ENCODE measurements at places on chromosomes 11 and 22.

GRCh38 chr11:18063125-18063524 is 17.1 kb upstream of the TPH1 start:
- DNase-seq: no peak

DNA sequence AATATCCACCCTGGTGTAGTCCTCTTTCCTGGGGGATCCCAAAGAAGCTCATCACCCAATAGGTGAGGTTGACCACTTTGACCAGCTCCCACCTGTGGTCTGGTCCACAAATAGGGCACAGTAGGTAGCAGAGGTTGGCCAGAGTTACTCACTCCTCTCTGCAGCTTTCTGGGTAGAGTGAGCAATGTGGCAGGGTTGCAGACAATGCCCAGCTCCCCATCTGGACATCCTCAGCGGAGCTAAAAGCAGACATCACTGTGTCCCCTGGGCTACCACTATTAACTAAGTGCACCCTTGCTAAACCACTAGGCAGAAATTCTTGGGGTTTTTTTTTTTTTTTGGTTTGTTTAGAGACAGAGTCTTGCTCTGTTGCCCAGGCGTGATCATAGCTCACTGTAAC is 48.4 kb upstream of the TP53I11 start:
- no peak for DNase-seq

GRCh38 chr22:46454504-46455269 is 82.7 kb downstream of the CELSR1 start:
- DNase-seq: no peak

- DNase-seq: peak; percentile 79
Measured at GRCh38 chr11:96307776-96308140, 35.2 kb downstream of the MAML2 start.

DNA sequence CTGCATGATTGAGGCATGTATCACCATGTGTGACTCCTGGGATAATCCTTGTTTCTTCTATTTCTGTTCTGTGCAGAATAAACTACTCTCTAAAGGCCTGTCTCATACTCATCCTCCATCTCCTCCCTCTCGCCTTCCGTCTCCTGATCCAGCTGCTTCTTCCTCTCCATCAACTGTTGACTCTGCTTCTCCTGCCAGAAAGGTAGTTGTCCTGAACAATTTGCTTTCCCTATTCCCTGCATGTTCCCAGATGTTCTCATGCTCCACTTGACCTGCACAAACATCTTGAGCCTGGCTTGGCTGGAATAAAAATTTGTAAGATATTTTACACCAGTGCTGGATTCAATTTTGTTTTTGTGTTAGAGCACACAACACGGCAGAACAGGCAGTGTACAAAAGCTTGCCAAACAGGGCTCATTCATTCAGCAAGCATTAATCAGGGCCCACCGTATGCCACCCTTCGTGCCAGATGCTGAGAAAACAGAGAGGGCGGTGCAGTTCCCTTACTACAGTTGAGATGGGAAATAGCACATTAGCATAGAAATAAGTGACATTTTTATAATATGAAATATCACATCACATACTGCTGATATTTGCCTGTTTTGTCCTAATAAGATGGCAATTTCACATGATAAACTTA is 133.3 kb upstream of the PARVA start:
- no peak for DNase-seq

GRCh38 chr11:74818283-74818946 is 69.8 kb downstream of the RNF169 start:
- DNase-seq: no peak

DNA sequence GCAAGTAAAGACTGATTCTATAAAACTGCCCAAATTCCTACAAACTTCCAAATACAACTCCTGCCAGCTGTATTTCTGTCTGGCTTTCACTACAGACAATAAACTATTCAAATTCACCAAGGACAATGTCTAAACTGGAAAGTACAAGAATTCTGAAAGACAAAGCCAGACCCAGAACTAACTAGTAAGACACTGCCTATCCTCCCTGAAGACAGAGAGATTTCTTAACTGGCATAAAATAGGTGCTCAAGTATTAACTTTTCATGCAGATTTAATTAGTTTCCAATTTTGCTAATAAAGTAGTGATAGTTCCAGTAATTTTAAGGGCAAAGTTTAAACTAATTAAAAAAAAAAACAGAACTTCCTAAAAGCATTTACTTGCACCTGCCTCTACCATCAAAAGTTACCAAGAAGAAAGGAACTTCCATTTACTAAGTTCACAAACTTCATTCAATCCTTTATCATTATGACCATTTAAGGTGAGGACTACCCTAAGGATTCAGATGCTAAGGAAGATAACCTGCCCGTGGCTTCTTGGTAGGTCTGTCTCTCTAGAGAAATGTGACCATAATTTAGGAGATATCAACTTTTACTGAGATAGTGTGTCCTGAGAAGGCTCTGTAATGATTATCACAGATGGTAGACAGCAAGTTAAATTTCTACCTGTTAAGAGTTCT is 45.2 kb downstream of the CELF1 start:
- DNase-seq: no peak

DNA sequence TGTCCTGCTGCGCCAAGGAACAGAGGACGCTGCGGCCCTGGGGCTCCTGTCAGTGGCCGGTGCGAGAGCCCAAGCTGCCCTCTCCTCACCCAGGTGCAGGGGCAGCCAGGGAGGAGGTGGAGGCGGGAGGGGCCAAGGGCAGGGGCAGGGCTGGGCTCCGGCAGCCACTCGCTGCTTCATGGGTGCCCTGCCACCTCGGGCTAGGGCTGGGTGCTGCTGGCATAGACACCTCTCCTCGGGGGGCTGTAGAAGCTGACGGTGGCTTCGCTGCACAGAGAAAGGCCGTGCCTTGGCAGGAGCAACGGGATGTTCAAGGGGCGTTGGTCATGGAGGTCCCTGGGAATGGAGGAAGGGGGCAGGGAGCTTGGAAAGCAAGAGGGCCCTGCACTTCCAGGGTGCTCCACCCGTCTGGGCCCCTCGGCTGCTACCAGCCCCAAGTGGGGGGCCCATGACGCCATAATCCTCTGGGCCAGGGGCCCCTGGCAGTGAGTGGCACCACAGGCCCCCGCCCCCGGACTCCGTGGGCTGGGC is 1.6 kb upstream of the TBX1 start:
- no peak for DNase-seq

- no peak for DNase-seq
Measured at GRCh38 chr22:29325785-29326315, 10.4 kb upstream of the RASL10A start.

DNA sequence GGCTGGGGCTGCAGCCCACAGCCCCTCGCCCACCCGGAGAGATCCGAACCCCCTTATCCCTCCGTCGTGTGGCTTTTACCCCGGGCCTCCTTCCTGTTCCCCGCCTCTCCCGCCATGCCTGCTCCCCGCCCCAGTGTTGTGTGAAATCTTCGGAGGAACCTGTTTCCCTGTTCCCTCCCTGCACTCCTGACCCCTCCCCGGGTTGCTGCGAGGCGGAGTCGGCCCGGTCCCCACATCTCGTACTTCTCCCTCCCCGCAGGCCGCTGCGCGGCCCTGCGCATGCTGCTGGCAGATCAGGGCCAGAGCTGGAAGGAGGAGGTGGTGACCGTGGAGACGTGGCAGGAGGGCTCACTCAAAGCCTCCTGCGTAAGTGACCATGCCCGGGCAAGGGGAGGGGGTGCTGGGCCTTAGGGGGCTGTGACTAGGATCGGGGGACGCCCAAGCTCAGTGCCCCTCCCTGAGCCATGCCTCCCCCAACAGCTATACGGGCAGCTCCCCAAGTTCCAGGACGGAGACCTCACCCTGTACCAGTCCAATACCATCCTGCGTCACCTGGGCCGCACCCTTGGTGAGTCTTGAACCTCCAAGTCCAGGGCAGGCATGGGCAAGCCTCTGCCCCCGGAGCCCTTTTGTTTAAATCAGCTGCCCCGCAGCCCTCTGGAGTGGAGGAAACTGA is 731 bp downstream of the GSTP1 start:
- no peak for DNase-seq

GRCh38 chr11:62402226-62402959 is 16.4 kb upstream of the SCGB1A1 start:
- no peak for DNase-seq

- no peak for DNase-seq
Measured at GRCh38 chr11:22559416-22559815, 66.2 kb downstream of the FANCF start.

DNA sequence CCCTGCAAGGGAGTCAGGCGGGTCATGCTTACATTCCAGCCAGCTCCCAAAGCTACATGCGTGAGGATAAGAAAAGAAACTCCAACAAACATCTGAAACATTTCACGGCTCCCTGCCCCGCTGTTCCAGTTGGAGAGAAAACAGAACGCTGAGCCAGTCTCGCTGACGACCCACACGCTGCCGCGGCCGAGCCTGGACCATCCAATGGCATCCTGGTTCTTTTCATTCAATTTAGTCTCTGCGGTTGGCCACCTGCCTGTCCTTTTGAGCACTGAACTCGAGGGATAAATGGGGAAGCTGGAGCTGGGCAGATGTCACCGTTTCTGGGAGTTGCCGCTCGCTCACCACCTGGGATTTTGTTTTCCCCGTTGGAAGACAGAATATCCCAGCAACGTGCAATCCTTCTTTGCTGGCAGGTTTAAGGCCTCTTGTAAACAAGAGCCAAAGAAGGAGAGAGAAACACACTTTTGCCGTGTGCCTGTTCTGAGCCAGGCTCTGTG is 45.3 kb upstream of the SHISAL1 start:
- DNase-seq: no peak

DNA sequence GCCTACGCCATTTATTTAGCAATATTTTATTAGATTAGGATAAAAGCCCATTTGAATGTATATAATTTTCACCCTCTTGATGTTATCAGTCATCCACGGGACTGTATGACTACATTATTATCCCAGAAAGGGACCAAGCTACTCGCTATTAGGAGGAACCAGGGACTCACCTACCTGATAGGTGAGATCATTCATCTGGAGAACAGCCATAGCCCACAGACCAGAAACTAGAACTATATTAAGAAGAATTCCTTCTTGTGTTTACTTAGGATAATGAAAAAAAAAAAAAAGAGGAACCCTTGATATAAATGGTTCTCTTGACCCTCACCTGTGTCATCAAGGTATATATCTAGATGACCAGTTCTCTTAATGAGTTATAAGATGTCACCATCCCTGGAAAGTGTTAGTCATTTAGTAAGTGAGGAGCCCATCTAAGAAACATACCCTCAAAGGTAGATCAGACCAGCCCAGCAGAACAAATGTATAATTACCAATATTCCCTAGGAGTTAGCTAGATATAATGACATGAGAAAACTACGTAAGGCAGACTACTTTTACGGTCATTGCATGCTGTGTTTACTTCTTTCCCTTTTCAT is 8.0 kb downstream of the SIK3 start:
- DNase-seq: no peak

- DNase-seq: no peak
Measured at GRCh38 chr22:21443735-21444421, 23.3 kb upstream of the TMEM191C start.

DNA sequence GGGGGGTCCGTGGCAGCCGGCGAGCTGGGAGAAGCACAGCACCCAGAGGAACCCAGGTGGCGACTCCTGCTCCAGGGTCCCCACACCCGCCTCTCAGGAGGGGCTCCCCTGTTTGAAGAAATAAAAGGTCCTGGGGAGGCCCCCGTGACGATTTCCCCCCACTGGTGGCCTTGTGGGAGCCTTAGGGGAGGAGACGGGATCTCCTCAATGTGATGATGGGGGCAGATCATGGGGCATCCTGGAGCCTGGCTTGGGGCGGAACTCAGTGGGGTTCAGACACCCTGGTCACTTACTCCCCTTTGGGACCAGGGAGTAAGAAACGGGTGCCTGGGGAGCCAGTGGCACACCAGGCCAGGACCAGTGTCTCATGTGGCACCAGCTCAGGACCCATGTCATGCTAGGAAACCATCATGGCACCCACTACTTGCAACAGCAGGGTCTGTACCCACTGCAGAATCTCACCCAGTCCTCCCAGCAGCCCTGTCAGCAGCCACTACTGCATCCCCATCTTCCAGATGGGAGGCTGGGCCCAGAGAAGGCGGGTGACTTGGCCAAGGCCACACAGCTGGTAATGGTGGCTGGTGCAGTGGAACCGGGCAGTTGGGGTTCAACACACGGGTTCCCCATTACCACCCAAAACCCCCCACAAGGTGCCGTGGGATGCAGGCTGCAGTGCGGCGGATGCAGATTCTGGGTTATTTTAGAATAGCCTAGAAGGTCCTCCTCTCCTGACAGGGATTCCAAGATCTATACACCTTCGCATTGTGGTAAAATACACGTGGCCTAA is 130.7 kb downstream of the CTTN start:
- DNase-seq: no peak
